Stimulated activated CD4-positive, alpha-beta T cell treated with anti-CD3 and anti-CD28 coated beads, Interleukin-12 subunit alpha, Interleukin-12 subunit beta, amount 100 ng/mL, for 24 hours (primary cell): ENCODE measurements at places on chromosomes 7 and 10.

GRCh38 chr7:35436452-35436851 lies 182.6 kb upstream of the TBX20 start:
- DNase-seq: no peak

GRCh38 chr10:37865957-37866803 lies 8.8 kb upstream of the ZNF248 start:
- no peak for DNase-seq

DNA sequence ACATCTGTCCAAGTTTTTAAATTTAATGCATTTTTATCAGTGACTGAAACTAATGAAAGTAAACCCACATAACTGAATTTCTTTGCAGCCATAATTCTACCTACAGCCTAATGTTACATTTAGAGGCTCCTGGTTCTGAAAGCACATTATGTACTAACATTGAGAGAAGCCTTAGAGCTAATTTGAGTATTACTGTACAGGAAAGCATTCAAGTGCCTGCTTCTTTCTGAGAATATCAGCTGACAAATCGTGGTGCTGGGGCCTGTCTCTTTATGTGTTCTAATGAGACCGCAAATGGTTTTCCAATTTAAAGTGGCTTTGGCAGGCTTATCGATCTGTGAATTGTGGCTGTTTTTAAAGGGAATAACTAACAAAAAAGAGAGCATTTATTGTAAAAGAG lies 32.3 kb upstream of the DGKB start:
- DNase-seq: no peak

- no peak for DNase-seq
Observed at GRCh38 chr10:104122225-104123107, 495 bp downstream of the SFR1 start.

GRCh38 chr10:90834326-90834725 lies 23.5 kb downstream of the HTR7 start:
- no peak for DNase-seq

DNA sequence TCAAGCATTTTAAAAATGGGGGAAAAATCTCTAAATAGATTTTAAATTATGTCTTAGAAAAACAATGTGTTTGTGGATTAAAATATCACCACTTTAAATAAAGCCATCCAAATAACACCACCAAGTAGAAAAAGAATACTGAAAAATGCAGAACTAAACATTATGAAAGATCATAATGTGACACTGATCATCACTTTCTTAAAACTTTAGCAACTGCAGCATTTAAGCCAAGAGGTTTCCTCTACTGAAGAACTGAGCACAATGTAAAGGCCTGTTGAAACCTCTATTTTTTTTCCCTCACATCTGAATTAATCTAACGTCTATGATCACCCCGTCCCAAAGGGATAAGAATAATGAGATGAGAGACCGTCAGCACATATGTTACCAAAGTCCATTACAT lies 18.6 kb downstream of the MINDY3 start:
- no peak for DNase-seq

DNA sequence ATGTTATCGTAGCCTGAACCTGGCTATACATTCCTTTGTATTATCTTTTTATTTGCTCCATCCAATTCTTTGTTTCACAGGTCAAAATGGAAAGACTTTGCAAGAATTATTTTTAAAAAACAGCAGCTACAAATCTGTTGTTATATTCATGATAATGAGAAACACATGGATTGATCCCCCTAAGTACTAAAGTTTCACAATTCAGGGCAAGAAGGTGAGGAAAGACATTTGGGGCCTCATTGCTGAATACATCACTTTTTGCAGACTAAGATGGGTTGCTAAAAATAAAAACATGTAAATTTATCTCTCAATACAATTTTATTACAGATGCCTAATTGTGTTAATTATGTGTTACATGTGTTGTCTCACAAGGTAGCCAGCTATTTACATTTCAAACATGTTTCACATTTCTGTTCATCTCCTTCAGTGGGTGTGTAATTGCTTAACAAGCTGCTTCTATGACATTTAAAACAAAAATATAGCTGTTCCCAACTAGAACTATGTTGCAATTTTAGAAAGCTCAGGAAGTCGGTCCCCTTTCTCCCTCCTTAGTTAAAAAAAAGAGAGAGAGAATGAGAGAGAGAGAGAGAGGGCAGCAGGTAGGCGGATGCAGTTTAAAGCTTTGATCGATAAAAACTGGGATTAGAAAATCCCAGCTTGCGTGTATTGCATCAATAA lies 606.3 kb upstream of the FZD8 start:
- no peak for DNase-seq

- DNase-seq: no peak
Observed at GRCh38 chr10:9681655-9682054, 1336.0 kb upstream of the CELF2 start.

- no peak for DNase-seq
Observed at GRCh38 chr7:66207540-66207939, 2.4 kb downstream of the TPST1 start.

DNA sequence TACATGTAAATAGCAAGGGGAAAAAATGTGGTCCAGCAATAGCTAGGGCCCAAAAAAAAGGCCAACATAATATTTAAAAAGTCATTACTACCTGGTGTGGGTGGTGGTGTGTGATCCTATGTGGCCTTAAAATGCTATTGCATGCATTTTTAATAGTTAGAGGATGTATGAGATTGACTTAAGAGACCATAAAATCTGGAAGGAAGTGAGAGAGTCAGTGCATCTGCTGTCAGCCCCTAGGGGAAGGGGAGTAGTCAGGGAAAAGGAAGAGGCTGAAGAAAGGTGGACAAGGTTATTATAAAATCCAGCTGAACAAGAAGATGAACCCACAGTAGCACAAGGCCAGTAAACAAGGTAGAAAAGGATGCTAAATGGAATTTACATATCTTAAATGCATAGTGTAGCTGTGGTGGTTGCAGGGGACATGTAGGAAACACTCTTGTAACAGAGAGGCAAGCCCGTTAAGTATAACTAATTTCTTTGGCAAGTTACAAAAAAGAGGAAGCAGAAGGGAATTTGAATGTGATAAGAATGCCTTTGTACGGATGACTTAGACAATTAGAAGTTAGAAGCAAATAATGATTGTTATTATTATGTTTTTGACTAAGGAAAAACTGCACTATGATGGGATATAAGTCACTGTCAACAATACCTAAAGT lies 11.9 kb upstream of the NDUFA5 start:
- no peak for DNase-seq

GRCh38 chr7:74017125-74017524 lies 10.8 kb upstream of the ELN start:
- DNase-seq: no peak

DNA sequence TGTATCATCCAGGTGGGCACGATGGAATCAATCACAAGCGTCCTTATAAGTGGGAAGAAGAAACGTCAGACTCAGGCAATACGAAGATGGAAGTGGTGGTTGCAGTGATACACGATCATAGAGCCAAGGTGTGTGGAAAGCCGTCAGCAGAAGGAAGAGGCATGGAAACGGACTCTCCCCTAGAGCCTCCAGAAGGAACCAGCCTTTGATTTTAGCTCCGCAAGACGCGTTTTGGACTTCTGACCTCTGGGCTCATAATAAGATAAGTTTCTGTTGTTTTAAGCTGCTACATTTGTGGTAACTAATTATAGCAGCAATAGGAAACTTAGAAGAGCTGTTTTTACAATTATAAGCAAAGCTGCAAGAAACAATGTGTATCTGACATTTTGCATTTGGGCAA lies 14.8 kb downstream of the FANK1 start:
- no peak for DNase-seq

DNA sequence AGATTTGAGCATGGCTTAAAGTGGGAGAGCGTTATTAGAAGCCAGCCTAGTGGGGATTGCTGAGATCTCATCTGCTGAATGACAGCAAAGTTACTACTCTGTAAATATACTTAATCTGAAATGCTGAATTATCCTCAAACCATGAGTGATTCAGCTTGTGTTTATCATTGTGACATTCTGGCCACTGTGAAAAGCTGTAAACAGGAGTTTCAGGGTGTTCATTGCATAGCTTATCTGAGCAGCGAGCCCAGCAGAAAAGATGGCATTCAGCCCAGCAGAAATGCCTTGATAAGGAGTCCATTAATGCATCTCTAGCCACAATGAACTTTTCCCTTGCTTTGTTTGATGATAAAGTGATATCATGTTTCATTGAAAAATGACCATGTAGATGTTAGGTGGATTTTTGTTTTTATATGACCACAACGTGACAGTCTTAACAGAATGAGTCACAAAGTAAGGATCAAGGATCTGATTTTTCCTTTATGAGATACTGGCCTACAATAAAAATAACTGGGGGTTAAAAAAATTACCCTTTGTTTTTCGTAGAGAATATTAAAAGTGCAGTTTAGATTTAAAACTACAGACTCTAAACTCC lies 7.8 kb downstream of the TES start:
- no peak for DNase-seq

GRCh38 chr10:26881600-26882331 lies 21.0 kb upstream of the ABI1 start:
- DNase-seq: no peak

- no peak for DNase-seq
Observed at GRCh38 chr10:75593692-75594556, 162.5 kb downstream of the LRMDA start.
